Panc1 (cell line): ENCODE measurements at places on chromosomes 7 and 10. TPM values are rescaled to one million over a fixed set of nuclear protein-coding genes. Genes with fewer than 3 reads are reported as not detected.

The ANLN gene
- total RNA-seq, result 238 TPM

The NANOS1 gene
- 18.0 TPM for total RNA-seq

The CDNF gene
- 0.39 TPM for total RNA-seq

DNA sequence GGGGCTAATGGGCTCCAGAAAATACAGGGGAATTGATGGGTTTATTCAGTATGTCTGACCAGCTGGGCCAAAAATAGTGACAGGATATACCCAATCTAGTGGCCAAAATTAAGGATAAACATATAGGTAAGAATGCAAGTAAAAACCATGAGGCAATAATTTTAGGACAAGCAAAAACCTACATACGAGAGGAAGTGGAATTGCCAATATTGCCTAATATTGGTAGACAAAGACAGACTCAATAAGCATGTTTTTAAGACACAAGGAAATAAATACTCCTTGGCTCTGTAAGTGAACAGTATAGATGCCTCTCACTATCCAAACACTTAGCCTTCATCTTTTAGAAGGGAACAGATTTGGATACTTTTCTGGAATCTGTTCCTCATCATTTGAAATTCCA lies 51.0 kb downstream of the ATXN7L1 start:
- no peak for DNase-seq

- DNase-seq, result no peak
Observed at GRCh38 chr10:102779680-102780526, 36.2 kb downstream of the WBP1L start.
